ENCODE measurements at places on chromosomes 16 and 17.

- no peak for DNase-seq
Observed at GRCh38 chr17:17104494-17104893, 62.2 kb downstream of the MPRIP start.

GRCh38 chr17:58333736-58334207 lies 5.2 kb upstream of the TSPOAP1 start:
- DNase-seq: no peak

- no peak for DNase-seq
Observed at GRCh38 chr17:82333279-82334171, at the start of gene SECTM1. SECTM1 (minus strand) TSS chr17:82333766; CDS start chr17:82327240, 6,526 bp downstream.

GRCh38 chr16:72220875-72221629 lies 49.1 kb upstream of the PMFBP1 start:
- no peak for DNase-seq

- DNase-seq: no peak
Observed at GRCh38 chr16:17469741-17470181, 999 bp downstream of the XYLT1 start.

GRCh38 chr17:74513987-74514631 lies 17.2 kb downstream of the CD300LB start:
- DNase-seq: no peak

DNA sequence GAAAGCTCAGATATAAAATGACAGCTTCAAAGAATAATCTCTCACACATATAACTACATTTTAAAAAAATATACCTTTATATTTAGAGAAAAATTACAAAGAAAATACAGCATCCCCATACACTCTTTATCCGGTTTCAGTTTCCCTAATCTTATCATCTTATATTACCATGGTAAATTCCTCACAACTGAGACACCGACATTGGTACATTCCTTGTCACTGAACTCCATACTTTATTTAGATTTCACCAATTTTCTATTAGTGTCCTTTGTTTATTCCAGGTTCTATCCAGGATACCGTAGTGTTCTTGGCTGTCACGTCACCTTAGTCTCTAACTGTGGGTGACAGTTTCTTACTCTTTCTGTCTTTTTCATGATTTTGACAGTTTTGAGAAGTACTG lies 22.0 kb upstream of the ABCA10 start:
- DNase-seq: no peak

DNA sequence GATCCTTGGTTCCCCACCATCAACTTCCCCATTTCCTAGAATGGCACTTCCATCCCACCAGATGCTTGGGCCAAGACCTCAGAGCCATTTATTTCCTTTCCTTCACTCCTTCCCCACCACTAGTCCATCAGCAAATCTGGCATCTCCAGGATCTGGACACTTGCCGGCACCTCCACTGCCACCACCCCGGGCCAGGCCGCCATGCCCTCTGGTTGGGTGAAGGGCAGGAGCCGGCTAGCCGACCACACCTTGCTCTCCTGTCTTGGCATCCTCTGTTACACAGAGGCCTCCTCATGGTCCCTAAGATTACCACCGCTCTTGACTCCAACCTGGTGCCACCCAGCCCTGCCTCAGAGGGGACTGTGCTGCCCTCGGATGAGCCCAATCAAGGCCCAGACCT lies 104.5 kb downstream of the RMI2 start:
- no peak for DNase-seq

GRCh38 chr17:56577843-56578204 lies 15.7 kb upstream of the NOG start:
- DNase-seq: no peak

DNA sequence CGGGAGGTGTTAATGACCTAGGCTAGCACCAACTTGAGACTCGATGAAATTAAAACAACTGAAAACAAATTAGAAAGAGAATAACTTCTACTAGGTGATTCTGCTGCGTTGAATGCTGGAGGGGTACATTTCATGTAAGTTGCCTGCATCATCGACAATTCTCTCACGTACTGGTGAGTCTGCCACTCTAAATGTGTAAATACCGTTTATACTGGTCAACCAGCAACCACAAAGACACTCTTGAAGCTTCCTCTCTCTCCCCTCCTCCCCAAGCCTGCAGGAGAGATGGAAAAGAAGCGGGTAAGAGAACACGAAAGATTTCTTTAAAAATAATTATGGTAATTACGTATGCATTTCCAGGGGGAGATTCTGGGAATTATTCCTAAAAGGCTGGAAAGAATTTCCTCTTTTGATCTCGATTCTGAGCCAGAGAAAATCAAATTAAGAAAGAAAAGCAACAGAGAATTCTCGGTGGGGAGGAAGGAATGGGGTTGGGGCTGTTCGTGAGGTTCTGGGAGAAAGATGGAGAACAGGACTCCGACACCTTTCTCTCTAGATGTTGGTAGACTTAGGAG lies 68.6 kb upstream of the MRTFB start:
- no peak for DNase-seq

- DNase-seq: no peak
Observed at GRCh38 chr16:27991876-27992275, 71.6 kb downstream of the GSG1L start.

DNA sequence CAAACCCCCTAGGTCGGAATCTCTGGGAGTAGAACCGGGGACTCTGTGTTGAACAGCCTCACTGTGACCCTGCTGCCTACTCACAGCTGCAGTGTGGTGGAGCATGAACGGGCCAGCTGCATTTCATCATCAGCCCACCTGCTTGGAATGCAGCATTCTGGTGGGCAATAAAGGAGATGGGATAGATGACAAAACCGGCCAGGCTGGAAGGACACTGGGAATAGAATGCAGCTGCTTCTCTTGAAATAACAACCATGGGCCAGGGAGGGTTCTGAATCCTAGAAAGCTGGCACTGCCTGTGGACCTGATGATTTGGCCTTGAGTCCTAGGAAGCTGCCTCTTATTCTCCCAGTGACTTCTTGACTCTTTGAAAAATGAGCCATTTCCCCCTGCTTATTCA lies 23.5 kb downstream of the CFAP97D1 start:
- no peak for DNase-seq

DNA sequence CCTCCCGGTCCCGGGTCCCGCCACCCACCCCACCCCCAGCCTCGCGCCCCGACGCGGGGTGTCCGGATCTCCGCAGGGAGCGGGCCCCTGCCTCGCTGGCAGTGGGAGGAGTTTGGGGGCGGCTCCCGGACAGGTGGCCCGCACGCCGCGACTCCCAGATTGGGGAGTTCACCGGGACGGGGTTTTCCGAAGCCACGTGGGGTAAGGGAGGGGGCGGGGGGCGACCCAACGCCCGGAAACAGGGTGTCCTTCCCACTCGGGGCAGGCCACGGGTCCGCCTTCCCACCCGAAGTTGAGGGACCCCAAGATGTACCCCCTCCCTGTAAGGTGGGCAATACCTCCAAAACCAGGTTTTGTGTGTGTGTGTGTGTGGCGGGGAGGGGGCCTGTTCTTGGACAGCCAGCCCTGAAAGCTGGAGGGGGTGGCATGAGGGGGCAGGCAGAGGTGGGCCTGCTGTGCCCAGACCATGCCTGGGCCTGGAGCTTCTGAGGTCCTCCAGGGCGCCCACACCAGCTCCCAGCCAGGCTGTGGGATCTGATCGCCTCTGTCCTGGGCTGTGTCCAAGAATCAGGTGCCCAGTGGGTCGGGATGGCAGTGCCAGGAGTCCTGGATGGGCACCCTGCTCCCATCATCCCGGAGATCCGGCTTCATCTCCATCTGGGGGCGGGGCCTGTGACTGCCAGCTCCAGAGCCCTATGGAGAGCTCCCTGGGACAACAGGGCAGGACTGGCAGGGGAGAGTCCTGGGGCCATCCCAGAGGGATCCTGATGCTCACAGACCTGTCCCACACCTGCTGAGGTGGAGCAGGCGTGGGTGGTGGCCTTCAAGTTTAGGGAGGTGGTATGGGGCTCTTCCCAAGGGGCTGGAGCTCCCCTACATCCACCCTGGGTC lies 767 bp downstream of the SYNGR2 start:
- peak; percentile 58 for DNase-seq

DNA sequence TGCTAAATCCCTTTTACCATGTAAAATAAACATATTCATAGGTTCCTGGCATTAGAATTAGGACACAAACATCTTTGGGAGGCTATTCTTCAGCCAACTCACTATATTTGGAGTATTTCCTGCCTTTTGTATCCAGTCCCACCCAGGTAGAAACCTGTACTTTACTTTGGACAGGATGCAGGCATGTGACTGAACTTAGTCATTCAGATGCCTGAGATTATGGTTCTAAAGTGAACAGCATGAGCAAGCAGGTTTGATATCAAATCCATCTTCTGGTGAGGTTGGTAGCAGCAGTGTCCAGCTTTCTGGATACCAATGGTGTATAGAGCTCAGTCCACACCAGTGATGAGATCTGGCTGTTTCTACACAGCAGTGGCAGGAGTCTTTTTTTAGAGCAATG lies 20.2 kb downstream of the CA10 start:
- DNase-seq: no peak

GRCh38 chr17:2195729-2196128 lies 107.9 kb downstream of the SMG6 start:
- DNase-seq: peak; percentile 66

DNA sequence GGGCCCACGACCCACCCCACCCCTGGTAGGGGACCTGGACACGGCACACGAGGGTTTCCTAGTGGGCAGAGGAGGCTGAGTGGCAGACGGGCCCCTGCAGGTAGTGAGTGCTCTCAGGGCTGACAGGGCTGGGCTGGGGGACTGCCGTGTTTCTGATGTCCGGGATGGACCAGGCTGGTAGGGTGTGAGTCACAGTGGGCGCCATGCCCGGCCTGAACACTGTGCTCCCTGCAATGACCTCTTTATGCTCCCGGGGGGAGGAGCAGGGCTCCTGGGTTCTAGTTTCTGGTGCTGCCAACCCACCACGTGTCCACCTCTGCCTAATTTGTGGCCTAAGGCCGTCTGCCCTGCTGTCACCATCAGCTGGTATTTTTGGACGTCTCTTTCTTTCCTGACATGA lies 26.3 kb downstream of the ARHGAP23 start:
- no peak for DNase-seq

DNA sequence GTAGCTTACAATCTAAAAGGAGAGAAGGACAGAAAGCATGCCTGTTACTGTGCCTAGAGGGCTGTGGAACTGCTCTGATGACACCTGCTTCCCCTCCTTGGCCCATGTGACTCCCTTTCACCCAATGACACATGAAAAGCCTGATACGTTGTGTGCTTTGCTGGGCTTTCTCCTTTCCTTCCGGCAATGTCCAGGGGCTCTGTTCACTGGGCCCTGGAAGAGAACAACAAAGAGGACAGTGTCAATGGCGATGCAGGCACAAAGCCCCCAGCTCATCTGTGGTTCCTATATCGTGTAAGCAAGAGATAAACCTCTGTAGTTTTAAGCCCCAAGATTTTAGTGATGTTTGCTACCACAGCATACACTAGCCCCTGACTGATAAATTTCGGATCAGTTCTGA lies 306.1 kb downstream of the ABCC12 start:
- no peak for DNase-seq

- no peak for DNase-seq
Observed at GRCh38 chr17:12127177-12127576, 106.5 kb downstream of the MAP2K4 start.

GRCh38 chr17:81349397-81350319 lies 45.6 kb upstream of the BAHCC1 start:
- DNase-seq: no peak

GRCh38 chr16:49534901-49535610 lies 161.5 kb downstream of the C16orf78 start:
- no peak for DNase-seq

DNA sequence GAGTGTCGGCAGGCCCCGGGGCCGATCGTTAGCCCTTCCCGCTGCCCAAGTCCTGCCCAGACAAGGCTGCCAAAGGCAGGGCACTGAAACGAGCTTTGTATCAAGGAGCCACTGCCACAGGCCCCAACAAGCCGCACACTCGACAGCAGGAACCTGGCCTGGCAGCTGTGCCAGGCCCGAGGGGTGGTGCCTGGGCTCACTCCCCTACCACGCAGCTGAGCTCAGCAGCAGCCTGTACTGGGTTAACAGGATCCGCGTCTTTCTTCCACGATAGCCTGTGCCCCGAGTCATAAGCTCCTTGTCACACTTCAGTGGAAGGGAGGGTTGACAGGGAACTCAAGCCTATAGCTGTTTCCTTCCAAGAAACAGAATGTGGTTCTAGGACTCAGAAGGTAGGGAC lies 87.9 kb downstream of the ABR start:
- DNase-seq: no peak

DNA sequence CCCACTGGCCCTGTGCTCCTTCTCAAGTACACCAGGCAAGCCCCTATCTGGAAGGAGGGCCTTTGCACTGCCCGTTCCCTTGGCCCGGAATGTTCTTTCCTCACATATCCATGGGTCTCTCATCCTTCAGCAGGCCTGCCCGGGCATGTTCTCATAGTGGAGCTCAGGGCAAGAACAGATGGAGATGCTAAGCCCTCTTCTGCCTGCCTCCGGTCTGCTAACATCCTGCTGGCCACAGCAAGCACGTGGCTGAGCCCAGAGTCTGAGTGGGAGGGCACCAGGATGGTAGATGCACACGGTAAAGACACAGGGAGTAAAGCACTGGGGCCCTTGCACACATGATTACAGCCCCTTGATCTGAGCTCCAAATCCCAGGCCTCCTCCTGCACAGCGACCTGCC lies 19.8 kb upstream of the ANKRD40CL start:
- no peak for DNase-seq

- DNase-seq: no peak
Observed at GRCh38 chr17:19335951-19336631, 26.4 kb downstream of the B9D1 start.

GRCh38 chr16:9977333-9977897 lies 204.8 kb downstream of the GRIN2A start:
- DNase-seq: no peak

- DNase-seq: no peak
Observed at GRCh38 chr16:11949527-11949926, 7.7 kb upstream of the NPIPB2 start.

GRCh38 chr16:19991614-19992013 lies 82.1 kb downstream of the GPR139 start:
- no peak for DNase-seq

- no peak for DNase-seq
Observed at GRCh38 chr17:21131137-21131536, 4.4 kb downstream of the DHRS7B start.

- no peak for DNase-seq
Observed at GRCh38 chr16:69397821-69398521, 12.2 kb upstream of the TERF2 start.

- no peak for DNase-seq
Observed at GRCh38 chr17:12316021-12316420, 295.3 kb downstream of the MAP2K4 start.

DNA sequence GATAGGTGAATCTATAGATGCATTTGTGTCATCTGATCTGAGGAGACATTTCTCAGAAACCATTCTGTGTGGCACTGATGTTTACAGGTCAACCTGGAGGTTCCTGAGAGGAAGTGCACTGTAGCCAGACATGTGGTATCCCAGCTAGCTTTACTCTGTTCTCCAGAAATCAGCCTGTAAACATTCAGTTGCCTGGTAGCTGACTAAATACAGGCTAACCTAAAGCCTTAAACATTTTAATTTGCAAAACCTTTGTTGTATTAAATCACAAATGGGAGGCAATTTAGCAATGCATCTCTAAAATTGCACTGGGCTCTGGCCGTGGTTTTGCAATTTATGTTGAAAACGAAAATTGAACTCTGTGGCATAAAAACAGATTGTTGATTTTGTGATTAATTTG lies 207.6 kb downstream of the FTO start:
- no peak for DNase-seq

Data from activated T-cell treated with anti-CD3 and anti-CD28 coated beads for 24 hours (primary cell).